ENCODE measurements at places on chromosomes 3 and 15.

DNA sequence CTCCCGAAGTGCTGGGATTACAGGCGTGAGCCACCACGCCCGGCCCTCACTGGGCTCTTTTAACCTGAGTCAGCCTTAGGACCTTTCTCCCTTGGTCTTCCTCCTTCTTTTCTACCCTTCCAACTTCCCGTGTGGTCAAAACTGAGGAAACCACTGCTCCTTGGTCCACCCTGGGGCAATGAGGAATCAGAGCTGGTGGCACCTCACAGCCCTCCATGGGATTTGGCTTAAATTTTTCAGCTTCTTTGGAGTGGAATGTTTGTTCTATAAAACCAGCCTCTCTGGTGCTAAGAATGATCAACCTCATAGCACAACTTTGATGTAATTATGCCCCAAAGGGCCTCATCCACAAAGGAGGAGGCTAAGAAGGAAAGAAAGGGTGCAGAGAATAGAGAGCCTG is 76.6 kb upstream of the CFAP20DC start:
- DNase-seq, result no peak

DNA sequence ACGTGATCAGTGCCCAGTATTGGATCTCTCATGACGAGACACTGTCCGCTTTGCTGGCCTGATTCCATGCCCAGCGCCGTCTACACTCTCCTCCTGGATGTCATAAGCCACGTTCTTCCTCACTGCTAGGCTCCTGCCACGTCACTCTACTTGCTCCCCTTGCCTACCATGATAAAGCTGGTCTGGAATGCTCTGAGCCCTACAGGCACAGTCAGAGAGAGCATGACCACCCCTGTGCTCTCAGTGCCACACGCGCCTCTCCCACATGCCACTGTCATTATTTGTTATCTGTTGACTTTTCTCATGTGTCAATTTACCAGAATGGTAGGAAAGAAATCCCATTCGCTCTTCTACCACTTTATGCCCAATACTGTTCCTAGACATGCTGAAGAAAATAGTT is 148.6 kb downstream of the ANO10 start:
- no peak for DNase-seq

DNA sequence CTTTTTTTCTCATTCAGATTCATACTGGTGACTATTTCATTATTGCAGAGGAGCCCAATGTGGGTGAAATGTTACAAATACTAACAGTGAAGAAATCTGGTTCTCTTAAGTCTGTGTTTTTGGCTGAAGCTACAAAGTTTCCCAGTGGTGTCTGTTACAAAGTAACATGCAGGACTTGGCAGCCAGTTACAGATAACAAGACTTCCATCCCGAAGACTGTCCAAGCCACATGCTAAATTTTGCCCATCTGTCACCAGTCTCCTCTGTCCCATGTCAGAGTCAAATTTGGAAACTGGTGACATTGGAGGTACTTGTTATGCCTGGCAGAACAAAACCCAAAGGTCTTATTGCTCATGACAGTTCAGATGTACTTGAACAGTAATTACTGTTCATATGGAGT is 269.2 kb upstream of the GOLIM4 start:
- no peak for DNase-seq

DNA sequence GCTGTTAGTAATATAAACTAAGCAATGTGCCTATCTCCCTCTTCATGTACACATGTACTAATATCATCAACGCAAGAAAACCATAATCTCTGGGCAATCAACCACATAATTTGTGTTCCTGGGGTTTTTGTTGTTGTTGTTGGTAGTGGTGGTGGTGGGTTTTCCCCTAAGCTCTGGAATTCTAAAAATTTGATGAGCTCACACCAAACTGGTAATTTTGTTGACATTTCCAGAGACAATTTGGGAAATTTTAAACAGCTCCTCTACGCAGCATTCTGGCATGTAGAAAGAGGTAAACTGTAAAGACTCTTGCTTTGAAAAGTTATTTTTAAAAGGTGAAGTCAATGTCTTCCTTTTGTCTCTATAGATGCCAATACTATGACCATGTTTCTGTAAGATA is 126.7 kb downstream of the IGSF11 start:
- DNase-seq, result no peak

- DNase-seq, result no peak
Measured at GRCh38 chr3:142244056-142244455, 18.7 kb upstream of the GK5 start.

DNA sequence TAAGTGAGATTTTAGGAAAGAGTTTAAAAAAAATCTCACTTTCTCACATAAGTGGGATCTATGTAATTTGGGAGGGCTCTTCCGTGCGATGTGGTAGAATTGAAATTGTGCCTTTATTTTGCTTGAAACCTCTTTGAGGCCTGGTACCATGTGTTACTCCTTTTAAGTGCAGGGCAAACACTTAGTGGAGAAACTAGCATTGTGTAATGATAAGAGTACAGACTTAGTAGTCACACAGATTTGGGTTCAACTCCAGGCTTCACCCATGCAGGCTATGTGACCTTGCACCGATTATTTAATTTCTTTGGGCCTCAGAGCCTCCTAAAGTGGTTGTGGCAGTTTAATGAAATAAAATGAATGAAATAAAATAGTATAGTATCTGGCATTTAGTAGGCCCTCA is 2.4 kb downstream of the PSMA4 start:
- no peak for DNase-seq

DNA sequence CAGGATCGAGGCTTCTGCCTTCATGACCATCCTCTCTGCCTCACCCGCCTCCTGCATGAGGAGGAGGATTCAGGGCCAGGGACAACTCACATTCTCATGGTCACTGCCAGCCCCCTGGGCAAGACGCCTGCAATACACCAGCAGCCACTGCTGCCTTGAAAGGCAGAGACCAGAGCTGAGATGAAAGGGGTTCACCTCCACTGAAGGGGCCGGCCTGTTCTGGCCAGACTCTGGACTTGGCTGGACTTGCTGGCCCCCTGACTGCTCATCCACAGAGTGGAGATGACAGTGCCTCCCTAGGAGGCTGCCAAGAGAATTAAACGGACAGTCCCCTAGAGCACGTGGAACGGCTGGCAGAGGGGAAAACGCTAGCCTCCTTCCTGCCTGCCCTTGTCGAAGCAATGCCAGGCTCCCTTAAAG is 35.2 kb downstream of the MGLL start:
- no peak for DNase-seq

GRCh38 chr3:103169289-103169688 is 734.5 kb downstream of the ZPLD1 start:
- DNase-seq, result no peak

DNA sequence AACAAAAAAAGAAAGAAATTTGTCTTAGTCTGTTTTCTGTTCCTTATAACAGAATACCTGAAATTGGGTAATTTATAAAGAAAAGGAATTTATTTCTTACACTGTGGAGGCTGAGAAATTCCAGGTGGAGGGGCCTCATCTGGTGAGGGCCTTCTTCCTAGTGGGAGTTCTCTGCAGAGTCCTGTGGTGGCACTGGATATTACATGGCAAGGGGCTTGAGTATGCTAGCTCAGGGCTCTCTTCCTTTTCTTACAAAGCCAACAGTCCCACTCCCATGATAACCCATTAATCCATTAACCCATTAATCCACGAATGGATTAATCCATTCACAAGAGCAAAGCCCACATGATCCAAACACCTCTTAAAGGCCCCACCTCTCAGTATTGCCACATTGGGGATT is 2.9 kb upstream of the SATB1 start:
- no peak for DNase-seq

GRCh38 chr15:31788104-31788503 is 242.2 kb upstream of the CHRNA7 start:
- no peak for DNase-seq

- DNase-seq, result no peak
Measured at GRCh38 chr3:107543666-107544065, 20.9 kb downstream of the BBX start.

DNA sequence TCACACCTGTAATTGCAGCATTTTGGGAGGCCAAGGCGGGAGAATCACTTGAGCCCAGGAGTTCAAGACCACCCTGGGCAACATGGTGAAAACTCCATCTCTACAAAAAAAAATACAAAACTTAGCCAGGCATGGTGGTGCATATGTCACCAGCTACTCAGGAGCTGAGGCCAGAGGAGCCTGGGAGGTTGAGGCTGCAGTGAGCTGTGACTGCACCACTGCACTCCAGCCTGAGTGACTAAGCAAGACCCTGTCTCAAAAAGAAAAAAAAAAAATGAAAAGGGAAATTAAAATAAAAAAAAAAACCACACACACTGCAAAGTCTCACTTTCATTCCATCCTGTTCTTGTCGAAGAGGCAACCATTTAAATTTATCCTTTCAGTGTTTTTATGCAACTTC is 100.8 kb upstream of the PIAS1 start:
- DNase-seq, result no peak

DNA sequence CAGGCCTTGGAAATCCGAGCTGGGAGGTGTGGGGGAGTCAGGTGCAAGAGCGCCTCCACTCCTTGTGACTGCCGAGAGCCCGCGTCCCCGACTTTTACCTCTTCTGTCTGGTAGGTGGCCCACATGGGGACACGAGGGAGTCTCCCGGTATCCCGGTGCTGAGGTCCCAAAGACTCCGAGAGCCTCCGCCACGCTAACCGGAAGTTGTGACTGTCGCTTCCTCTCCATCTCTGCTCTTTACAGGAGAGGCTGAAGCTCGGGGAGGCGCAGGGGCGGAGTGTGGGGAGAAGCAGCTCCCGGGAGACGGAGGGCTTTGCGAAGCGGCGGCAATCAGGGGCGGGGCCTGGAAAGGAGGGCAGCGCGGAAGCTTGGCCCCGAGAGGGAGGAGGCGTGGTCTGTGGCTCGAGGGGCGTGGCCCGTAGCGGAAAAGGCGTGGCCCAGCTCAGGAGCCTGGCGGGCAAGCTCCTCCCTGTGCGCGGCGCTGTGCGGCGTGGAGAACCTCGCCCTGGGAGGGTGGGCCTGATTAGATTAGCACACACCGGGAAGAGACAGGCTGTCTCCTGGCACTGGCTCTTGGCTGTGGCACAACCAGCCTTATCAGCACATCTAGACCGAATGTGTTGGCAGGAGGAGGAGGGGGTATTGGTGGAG is 143.9 kb downstream of the GABRB3 start:
- peak; percentile 43 for DNase-seq

- no peak for DNase-seq
Measured at GRCh38 chr3:39327746-39328349, 1.7 kb upstream of the CCR8 start.

GRCh38 chr15:55288006-55288717 is 1.5 kb downstream of the RAB27A start:
- DNase-seq, result no peak

- peak; percentile 52 for DNase-seq
Measured at GRCh38 chr3:43996379-43997301, 245.0 kb upstream of the TOPAZ1 start.

GRCh38 chr3:188286087-188286513 is 132.1 kb downstream of the LPP start:
- no peak for DNase-seq

GRCh38 chr3:118144919-118145318 is 889.7 kb downstream of the IGSF11 start:
- DNase-seq, result no peak

DNA sequence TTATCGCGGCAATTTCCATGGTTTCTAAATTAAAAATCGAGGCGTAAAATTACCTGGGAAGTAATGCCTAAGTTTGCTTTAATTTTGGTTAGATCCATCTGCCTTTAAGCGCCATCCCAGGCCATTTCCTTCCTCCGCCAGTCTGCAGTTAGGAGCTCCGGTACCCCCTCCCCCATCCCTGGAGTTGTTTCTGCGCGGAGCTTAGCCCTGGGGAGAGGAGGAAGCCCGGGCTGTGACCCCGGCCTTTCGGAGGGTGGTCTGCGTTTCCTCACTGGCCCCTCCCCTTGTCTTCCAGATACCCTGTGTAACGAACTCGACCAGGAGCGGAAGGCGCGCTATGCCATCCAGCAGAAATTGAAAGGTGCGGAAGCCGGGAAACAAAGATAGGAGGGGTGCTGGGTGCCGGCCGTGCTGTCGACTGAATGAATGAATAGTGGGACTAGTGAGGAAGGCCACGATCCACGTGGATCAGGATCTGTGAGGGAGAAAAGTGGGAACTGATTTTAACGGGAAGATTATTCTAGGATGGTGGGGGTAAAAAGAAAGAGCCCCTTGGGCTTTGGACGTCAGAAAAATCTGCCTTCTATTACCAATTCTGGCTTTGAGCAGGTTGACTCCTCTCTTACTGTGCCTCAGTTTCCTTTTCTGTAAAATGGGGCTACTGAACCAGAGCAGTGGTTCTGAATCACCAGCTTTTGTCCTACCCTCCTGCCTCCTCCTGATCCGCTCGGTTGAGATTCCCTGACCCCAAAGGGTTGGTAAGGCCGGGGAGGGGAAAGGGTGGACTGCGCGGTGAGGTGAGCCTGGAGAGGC is 6.7 kb downstream of the RNU6-1 start:
- peak; percentile 40 for DNase-seq

GRCh38 chr3:127566833-127567232 is 23.7 kb downstream of the TPRA1 start:
- DNase-seq, result peak; percentile 31

GRCh38 chr3:30245858-30246622 is 360.4 kb upstream of the TGFBR2 start:
- peak; percentile 27 for DNase-seq

- DNase-seq, result peak; percentile 62
Measured at GRCh38 chr15:91291673-91292072, 191.6 kb downstream of the SV2B start.

DNA sequence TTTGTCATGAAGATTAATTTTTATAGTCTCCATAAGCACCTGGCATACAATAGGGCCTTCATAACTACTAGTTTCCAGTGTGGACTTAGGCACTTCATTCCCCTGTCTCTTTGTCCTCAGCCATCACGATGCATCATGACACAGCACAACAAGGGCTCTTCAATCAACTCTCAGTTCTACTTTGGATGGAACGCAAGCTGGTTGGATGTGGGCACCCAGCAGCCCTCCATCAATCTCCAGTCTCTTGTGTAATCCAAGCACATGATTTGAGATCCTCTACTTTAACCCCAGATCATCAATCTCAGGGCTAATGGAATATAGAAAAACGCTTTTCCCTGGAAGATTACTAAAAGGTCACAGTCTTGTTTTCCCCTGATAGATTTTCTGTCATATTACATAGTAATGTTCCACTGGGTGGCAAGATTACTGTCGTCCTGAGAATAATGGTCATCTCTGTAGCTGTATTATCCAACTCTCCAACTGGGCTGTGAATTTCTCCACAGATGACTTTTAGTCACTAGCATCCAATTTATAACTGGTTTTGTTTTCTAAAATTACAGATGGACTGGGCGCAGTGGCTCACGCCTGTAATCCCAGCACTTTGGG is 22.9 kb upstream of the CHRNA7 start:
- DNase-seq, result no peak

DNA sequence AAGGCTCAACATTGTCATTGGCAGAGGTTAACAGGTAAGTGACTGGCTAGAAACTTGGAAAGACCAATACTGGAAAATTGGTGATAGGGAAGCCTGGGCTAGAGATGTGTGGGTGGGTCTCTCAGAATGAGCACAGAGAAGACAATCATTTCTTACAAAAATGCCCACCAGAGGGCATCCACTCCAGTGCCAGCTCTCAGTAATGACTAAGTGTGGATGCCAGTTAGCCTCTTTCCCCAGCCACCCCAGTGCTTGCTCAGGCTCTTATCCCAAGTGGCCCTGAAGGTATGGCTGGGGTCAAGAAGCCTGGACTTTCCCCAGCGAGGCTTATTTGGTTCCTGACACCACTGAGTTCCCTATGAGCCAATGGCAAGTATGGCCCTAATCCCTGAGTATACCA is 115.9 kb upstream of the ST8SIA2 start:
- DNase-seq, result peak; percentile 28
